ENCODE measurements at places on chromosomes 4 and X.

DNA sequence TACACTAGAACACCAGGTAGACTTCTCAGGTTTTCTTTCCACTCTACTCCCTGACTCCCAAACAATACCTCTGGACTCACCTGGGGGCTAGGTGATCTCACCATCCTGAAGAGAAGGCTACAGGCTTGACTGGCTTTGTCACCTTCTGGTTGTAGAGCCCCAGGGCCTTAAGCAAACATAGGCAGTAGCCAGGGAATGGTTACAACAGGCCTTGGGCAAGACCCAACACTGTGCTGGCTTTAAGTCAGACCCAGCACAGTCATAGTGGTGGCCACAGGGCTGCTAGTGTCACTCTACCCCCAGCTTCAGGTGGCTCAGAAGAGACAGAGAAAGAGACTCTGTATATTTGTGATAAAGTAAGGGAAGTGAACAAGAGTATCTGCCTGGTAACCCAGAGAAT is 118.1 kb upstream of the EMCN start:
- DNase-seq: no peak

- DNase-seq: no peak
Observed at GRCh38 chr4:129929052-129929451, 833.1 kb downstream of the C4orf33 start.

DNA sequence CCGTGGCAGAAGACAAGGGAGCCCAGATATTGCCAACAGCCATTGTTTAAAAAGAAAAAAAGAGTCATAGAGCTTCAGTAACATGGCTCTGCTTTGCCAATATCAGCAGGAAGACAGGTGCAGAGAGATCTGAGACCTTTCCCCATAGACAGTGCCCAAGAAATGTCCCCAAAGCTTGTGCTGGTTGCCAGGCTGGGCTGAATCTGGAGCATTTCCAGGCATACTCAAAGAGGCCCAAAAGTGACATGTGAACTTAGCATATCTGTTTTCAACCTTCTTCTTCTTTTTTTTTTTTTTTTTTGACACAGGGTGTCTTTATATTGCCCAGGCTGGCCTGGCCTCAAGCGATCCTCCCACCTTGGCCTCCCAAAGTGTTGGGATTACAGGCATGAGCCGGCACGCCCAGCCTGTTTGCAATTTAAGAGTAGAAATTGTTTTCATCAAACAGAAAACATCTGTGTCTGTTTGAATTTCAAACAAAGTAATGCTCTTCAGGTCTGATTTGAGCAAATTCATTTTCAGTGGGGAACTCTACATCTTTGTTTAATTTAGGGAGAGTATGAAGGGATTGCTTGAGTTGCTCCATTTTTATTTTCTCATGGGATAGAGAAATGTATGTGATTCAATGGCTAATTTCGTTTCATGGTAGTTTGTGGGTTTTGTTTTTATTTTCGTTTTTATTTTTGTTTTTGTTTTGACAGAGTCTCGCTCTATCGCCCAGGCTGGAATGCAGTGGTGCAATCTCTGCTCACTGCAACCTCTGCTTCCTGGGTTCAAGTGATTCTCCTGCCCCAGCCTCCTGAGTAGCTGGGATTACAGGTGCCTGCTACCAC is 56.6 kb upstream of the RBM47 start:
- peak; percentile 41 for DNase-seq

- no peak for DNase-seq
Observed at GRCh38 chrX:110053453-110053852, 50.5 kb downstream of the TMEM164 start.

GRCh38 chrX:45198301-45198700 is 2.4 kb downstream of the DIPK2B start:
- DNase-seq: no peak

DNA sequence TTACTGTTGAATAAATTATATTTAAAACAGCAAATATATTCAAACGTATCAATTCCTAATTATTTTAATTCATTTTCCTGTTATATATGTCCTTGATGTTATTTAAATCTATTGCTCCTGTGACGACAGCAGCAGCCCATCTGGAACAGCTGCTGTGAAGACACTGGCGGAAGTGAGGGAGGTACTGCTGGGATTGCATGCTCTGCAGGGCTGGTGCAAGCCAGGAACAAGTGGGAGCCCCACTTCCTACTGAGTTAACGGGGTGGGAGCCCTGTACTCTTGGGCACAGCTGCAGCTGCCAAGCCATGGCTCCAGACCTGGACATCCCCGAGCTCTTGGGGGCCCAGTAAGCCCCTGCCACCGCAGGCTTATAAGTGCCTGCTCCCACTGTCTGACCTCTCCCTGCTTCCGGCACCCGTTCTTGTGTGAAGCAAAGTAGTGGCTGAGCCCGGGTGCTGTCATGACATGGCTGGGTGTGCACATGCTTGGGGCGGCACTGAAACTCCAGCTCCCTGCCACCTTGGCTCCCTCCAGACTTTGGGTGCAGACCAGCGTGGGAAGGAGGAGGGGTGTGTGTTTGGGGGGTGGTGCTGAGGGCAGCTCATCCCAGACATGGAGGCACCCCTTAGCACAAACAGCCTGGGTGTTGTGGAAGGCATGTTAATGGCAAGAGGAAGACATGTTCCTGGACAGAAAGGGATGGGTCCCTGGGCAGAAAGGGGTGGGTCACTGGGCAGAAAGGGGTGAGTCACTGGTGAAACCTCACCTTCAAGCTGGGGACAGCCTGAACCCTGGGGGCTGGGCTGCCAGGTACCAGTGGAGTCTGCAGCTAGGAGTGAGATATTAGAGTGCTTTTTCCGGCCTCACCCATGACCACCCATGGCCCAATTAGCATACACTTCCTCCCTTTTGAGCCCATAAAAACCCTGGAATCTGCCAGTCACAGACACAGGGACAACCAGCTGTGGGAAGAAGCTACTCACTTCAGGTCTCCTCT is 1981.3 kb upstream of the IGFBP7 start:
- DNase-seq: no peak

DNA sequence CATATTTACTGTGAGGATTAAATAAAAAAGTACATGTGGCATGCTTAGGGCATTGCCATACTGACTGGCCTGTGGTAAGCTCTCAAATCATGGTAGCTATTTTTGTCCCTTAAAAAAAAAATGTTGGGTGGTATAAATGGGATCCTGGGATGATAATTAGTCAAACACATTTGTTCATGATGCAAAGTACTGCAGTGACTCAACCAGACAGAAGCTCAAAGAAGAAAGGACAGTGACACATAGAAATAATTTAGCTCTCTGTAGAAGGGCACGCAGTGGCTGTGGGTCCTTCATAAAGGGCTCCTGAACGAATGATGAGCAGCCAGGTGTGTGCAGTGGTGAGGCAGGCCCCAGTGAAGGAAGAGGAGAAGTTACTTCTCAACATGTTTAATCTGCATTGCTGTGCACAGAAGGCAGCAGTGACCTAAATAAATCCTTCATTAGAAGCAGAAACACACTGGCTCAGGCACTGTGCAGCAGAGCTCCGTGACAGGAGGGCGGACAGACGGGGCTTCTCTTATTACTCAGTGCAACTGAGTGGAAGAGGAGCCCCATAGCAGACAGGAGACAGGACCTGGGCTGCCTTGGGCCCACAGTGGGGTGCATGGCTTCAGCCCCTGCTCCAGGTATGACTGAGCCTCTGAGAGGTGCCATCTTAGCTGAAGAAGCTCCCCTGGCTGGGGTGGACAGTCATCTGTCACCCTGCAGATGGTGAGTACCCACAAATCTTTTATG is 20.3 kb downstream of the HS3ST1 start:
- DNase-seq: no peak

- DNase-seq: no peak
Observed at GRCh38 chr4:99652596-99653436, 4.8 kb downstream of the C4orf54 start.

GRCh38 chrX:129825746-129826505 is 17.8 kb downstream of the ZDHHC9 start:
- no peak for DNase-seq

DNA sequence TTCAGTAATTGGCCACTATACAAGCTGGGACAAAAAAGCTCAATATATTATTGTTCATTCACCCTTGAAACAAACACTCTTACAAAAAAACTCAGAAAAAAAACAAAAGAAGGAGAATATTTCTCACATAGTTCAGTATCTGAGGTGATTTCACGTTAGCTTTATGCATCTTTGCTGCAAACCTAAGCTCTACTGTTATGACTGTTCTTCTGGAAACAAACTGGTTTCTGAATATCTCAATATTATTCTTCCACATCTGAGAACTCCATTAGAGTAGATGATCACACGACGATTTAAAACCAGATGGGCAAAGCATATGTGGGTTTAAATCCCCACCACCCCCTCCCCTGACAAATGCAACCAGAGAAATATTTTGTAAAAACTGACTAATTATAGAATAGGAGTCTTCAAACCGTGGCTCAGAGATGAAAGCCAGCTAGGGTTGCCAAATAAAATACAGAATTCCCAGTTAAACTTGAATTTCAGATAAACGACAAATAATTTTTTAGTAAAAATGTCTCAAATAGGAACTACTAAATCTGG is 182.0 kb upstream of the FAM241A start:
- DNase-seq: no peak

DNA sequence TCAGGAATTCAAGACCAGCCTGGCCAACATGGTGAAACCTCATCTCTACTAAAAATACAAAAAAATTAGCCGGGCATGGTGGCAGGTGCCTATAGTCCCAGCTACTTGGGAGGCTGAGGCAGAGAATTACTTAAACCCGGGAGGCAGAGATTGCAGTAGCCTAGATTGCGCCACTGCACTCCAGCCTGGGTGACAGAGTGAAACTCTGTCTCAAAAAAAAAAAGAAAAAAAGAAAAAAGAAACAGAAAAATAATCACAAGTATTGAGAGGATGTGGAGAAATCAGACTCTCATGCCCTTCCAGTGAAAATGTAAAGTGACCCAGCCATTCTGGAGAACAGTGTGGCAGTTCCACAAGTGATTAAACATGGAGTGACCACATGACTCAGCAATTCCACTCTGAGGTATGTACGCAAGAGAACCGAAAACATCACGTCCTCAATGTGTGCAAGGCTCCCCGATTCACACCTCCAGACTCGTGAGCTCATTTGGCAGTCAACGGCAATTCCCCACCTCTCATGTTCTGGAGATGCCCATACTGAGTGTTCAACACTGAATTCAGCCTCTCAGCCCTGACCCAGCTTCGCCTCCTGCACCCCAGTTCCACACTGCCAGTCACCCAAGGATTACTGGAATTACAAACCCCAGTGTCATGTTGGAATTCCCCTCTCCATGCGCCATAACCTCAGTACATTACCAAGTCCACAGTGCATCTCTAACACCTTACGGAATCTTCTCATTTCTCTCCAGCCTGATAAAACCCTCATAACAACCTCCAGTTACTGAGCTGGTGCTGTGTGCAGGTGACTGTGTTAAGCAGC is 21.1 kb downstream of the ACOX3 start:
- peak; percentile 93 for DNase-seq

Measured in inflammatory macrophage treated with lipopolysaccharide for 4 hours (primary cell).